Neural crest cell (in vitro differentiated cells): ENCODE measurements at places on chromosomes 5 and 9. TPM values are rescaled to one million over a fixed set of nuclear protein-coding genes. Genes with fewer than 3 reads are reported as not detected.

Gene CYFIP2
- 74.5 and 76.6 TPM in 2 replicates for total RNA-seq

Gene ROR2
- 12.4 and 14.9 TPM in 2 replicates for total RNA-seq

Gene CATSPER3
- total RNA-seq, result 0.36 and 0.54 TPM in 2 replicates

Gene CCDC69
- total RNA-seq, result 1.7 and 1.8 TPM in 2 replicates

Gene DDX4
- not detected in 2 replicates for total RNA-seq

Gene ADAMTS6
- 7.1 and 8.2 TPM in 2 replicates for total RNA-seq

Gene PCDHA6
- total RNA-seq, result 11.4 and 12.1 TPM in 2 replicates

Gene SCGB3A2
- total RNA-seq, result not detected in 2 replicates

Gene TEK
- 0.89 and 1.0 TPM in 2 replicates for total RNA-seq

Gene SLC1A3
- total RNA-seq, result 24.4 and 26.5 TPM in 2 replicates

Gene PCDHGA9
- 0.72 and 0.86 TPM in 2 replicates for total RNA-seq

Gene SLC34A3
- not detected in 2 replicates for total RNA-seq

Gene LCN15
- not detected in 2 replicates for total RNA-seq

Gene SHC3
- 14.9 and 17.7 TPM in 2 replicates for total RNA-seq

Gene PLGRKT
- total RNA-seq, result 24.2 and 24.6 TPM in 2 replicates

Gene RNF183
- total RNA-seq, result not detected in 2 replicates

Gene MOCS2
- total RNA-seq, result 28.8 and 29.3 TPM in 2 replicates

Gene LURAP1L
- 0.27 and 0.40 TPM in 2 replicates for total RNA-seq

Gene TMEM252
- total RNA-seq, result not detected in 2 replicates

Gene AHRR
- 1.0 and 1.3 TPM in 2 replicates for total RNA-seq

Gene DMRT2
- 0.49 and 0.55 TPM in 2 replicates for total RNA-seq

Gene RAPGEF1
- total RNA-seq, result 66.2 and 68.1 TPM in 2 replicates

Gene CDH9
- total RNA-seq, result 0.14 TPM in 1 of 2 replicates, not detected in the other

Gene MRPL50
- total RNA-seq, result 17.3 and 18.6 TPM in 2 replicates
